GM12878 (cell line): ENCODE measurements at places on chromosomes 13 and 19.

DNA sequence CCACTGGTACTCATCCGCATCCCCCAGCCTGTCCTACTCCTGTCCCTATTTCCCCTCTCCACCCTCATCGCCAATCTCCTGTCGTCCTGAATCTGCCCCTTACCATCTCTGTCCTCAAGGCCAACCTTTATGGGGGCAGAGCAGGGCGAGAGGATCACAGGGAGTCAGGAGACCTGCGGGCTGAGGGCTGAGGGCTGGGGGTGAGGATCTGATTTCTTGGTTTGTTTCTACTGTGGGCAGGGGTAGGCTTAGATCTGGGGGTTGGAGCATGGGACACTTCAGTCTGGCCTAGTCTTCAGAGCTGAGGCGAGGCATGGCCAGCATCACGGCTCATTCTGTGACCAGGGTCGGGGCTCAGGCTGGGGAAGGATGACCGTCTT, 16.5 kb upstream of the ERCC1 start:
- H3K36me3 ChIP-seq: no peaks in the 10 kb centered on the region
- H3K4me1 ChIP-seq: peaks cover 23% of the 10 kb centered on the region
- DNase-seq: no peak
- H3K27me3 ChIP-seq: no peaks in the 10 kb centered on the region

- H3K4me1 ChIP-seq: no peaks in the 10 kb centered on the region
- H3K36me3 ChIP-seq: no peaks in the 10 kb centered on the region
- DNase-seq: no peak
- H3K27me3 ChIP-seq: no peaks in the 10 kb centered on the region
- H3K4me3 ChIP-seq: no peak overlapping the region
Measured at GRCh38 chr19:52343548-52343947, 7.5 kb downstream of the ZNF610 start.

DNA sequence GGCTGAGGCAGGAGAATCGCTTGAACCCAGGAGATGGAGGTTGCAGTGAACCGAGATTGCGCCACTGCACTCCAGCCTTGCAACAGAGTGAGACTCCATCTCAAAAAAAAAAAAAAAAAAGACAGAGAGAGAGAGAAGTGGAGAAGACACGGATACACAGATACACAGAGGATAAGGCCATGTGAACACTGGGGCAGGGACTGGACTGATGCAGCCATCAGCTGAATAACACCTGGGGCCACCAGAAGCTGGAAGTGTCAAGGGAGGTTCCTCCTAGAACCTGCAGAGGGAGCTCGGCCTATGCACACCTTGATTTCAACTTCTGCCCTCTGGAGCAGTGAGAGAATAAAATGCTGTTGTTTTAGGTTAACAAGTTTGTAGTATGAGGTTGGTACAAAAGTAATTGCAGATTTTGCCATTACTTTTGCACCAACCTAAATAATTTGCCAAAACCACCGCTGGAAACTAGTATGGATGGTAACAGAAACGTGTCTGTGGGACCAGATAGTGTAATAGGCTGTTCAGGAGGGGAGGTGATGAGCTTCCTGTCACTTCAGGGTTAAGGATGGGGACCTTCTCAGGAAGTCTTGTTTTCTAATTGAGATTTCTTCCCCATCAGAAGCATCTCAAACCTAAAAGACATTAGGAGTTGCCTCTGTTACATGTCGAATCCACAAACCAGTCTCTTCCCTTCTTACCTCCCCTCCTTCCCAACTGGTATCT, 36.4 kb upstream of the IGSF23 start:
- H3K4me3 ChIP-seq: no peak overlapping the region
- H3K27me3 ChIP-seq: no peaks in the 10 kb centered on the region; the same call in 1 of the 2 replicates
- H3K36me3 ChIP-seq: no peaks in the 10 kb centered on the region
- H3K27ac ChIP-seq: no peak overlapping the region
- no peaks in the 10 kb centered on the region for H3K4me1 ChIP-seq
- no peak for DNase-seq

GRCh38 chr13:46896341-46897137, at the start of gene HTR2A:
Gene HTR2A (minus strand): TSS chr13:46897053. CDS start chr13:46895906, 1,147 bp downstream.
- peaks cover 4% of the 10 kb centered on the region; the same call in 1 of the 2 replicates for H3K27me3 ChIP-seq
- no peaks in the 10 kb centered on the region for H3K4me1 ChIP-seq
- DNase-seq: no peak
- H3K4me3 ChIP-seq: no peak within 1 kb of the TSS

GRCh38 chr13:73074014-73074413, 15.2 kb downstream of the KLF5 start:
- peaks cover 3% of the 10 kb centered on the region; the same call in 1 of the 2 replicates for H3K4me1 ChIP-seq
- no peaks in the 10 kb centered on the region for H3K36me3 ChIP-seq
- no peak overlapping the region for H3K4me3 ChIP-seq
- DNase-seq: no peak
- H3K27ac ChIP-seq: no peak overlapping the region; the same call in 1 of the 2 replicates

- no peak overlapping the region for H3K4me3 ChIP-seq
- no peak for DNase-seq
- peaks cover 12% of the 10 kb centered on the region; the same call in 1 of the 2 replicates for H3K36me3 ChIP-seq
- no peaks in the 10 kb centered on the region for H3K27me3 ChIP-seq
- peaks cover 2% of the 10 kb centered on the region; the same call in 1 of the 2 replicates for H3K4me1 ChIP-seq
- no peak overlapping the region for H3K27ac ChIP-seq
Measured at GRCh38 chr13:23615395-23616081, 45.3 kb downstream of the TNFRSF19 start.

GRCh38 chr13:110485604-110486003, 75.9 kb downstream of the RAB20 start:
- peaks cover 8% of the 10 kb centered on the region; the same call in 1 of the 2 replicates for H3K27me3 ChIP-seq
- no peak for DNase-seq
- no peaks in the 10 kb centered on the region for H3K36me3 ChIP-seq
- H3K4me1 ChIP-seq: no peaks in the 10 kb centered on the region
- no peak overlapping the region for H3K4me3 ChIP-seq

GRCh38 chr19:33458171-33458633, 63.4 kb downstream of the PEPD start:
- no peaks in the 10 kb centered on the region for H3K4me1 ChIP-seq
- H3K36me3 ChIP-seq: no peaks in the 10 kb centered on the region
- no peak overlapping the region for H3K4me3 ChIP-seq
- no peak for DNase-seq
- H3K27ac ChIP-seq: no peak overlapping the region

GRCh38 chr13:40546047-40546446, 120.4 kb downstream of the FOXO1 start:
- no peaks in the 10 kb centered on the region for H3K4me1 ChIP-seq
- no peaks in the 10 kb centered on the region for H3K36me3 ChIP-seq
- no peak overlapping the region for H3K4me3 ChIP-seq

- H3K4me3 ChIP-seq: no peak overlapping the region
- no peak for DNase-seq
- no peaks in the 10 kb centered on the region for H3K4me1 ChIP-seq
Measured at GRCh38 chr19:56477429-56478338, 539 bp upstream of the ZNF667 start.
